Lung (tissue), 17 donors: ENCODE measurements at places on chromosomes 4 and X. TPM values are rescaled to one million over a fixed set of nuclear protein-coding genes. Genes with fewer than 3 reads are reported as not detected.

The SLC10A4 gene
- 0.21 TPM for total RNA-seq

The GYG2 gene
- total RNA-seq, result 4.6 TPM

- no peaks in the 10 kb centered on the region for H3K36me3 ChIP-seq
- H3K27ac ChIP-seq, result no peak overlapping the region
- no peak for DNase-seq
- peaks cover 2% of the 10 kb centered on the region for H3K27me3 ChIP-seq
- H3K4me1 ChIP-seq, result no peaks in the 10 kb centered on the region
- H3K4me3 ChIP-seq, result no peak overlapping the region
These were observed 19.3 kb downstream of the JAKMIP1 start for GRCh38 chr4:6180841-6181631.

DNA sequence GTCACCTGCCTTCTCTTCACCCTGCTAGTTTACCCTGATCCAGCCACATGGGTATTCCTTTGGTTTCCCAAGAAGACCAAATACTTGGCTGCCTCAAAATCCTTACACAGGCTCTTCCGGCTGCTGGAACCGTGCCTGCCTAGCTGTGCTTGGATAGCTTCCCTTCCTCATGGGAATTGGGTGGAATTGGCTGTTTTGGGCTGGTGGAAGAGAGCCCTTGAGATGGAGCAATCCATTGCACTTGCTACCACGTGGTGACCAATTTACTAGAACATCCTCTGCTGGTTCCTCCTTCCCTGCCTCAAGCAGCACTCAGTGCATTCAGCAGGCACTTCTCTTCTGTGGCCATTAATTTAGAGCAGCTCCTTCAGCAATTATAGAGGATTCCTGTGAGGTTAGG, 119.3 kb upstream of the AP1S2 start:
- no peaks in the 10 kb centered on the region for H3K36me3 ChIP-seq
- peaks cover 1% of the 10 kb centered on the region for H3K4me1 ChIP-seq
- no peak overlapping the region for H3K27ac ChIP-seq
- no peaks in the 10 kb centered on the region for H3K27me3 ChIP-seq
- DNase-seq, result peak; percentile 8
- H3K4me3 ChIP-seq, result no peak overlapping the region

DNA sequence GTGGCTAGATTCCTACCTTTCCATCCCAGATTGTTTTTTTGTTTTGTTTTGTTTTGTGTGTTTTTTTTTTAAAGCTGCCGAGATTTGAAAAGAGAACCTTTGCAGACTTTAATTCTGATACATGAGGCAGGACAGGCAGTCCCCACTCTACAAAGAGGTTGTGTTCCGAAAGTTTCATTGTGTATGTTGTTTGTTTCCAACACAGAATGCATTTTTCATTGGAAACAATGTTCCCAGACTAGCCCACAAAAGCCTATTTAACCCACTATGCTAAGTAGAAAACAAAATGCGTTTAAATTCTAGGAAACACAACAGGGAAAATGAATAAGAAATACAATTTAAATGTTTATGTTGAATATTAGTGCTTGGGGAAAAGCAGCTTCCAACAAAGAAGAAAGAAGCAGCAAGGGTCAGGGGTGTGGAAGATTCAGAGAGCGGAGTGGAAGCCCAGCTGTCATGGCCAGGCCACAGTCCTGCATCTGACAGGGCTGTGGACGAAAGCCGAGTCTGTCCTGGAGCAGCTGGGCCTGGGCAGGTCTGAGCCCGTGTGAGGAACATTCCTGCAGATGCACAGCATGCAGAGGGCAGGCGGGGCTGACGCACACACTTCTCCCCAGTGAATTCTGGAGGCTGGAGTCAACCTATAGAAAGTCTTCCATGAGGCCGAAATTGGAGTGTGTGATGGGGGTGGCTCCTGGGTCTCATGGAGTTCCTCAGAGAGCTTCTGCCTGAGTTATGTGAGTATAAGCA, 12.4 kb upstream of the SETD7 start:
- H3K27me3 ChIP-seq, result no peaks in the 10 kb centered on the region
- no peak overlapping the region for H3K4me3 ChIP-seq
- DNase-seq, result no peak
- H3K4me1 ChIP-seq, result no peaks in the 10 kb centered on the region
- no peak overlapping the region for H3K27ac ChIP-seq
- H3K36me3 ChIP-seq, result no peaks in the 10 kb centered on the region

- H3K27ac ChIP-seq, result no peak overlapping the region
- H3K36me3 ChIP-seq, result no peaks in the 10 kb centered on the region
- no peaks in the 10 kb centered on the region for H3K27me3 ChIP-seq
These were observed 251.3 kb upstream of the CENPE start for GRCh38 chr4:103449296-103450023.

The FGD1 gene
- total RNA-seq, result 6.4 TPM

DNA sequence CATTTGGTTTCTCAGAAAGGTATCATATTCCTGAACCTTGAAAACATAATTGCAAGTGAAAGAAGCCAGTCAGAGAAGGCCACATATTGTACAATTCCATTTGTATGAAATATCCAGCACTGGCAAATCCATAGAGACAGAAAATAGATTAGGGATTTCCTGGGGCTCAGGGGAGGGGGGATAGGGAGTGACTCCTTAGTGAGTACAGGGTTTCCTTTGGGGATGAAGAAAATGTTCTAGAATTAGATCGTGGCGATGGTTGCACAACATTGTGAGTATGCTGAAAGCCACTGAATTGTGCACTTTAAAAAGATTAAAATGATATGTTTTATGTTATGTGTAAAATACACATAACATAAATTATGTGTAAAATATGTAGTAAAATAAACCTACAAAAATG, 10.3 kb downstream of the XPNPEP2 start:
- DNase-seq, result no peak
- no peaks in the 10 kb centered on the region for H3K36me3 ChIP-seq
- H3K4me1 ChIP-seq, result no peaks in the 10 kb centered on the region
- H3K27ac ChIP-seq, result no peak overlapping the region

The INTS6L gene
- 19.6 TPM for total RNA-seq
